HT1080 (cell line): ENCODE measurements at places on chromosomes 16 and 17. TPM values are rescaled to one million over a fixed set of nuclear protein-coding genes. Genes with fewer than 3 reads are reported as not detected.

GRCh38 chr17:60577147-60577915, 22.7 kb upstream of the PPM1D start:
- peak; percentile 51 for DNase-seq

- DNase-seq: no peak
Measured at GRCh38 chr17:52024300-52024870, 134.1 kb downstream of the CA10 start.

DNA sequence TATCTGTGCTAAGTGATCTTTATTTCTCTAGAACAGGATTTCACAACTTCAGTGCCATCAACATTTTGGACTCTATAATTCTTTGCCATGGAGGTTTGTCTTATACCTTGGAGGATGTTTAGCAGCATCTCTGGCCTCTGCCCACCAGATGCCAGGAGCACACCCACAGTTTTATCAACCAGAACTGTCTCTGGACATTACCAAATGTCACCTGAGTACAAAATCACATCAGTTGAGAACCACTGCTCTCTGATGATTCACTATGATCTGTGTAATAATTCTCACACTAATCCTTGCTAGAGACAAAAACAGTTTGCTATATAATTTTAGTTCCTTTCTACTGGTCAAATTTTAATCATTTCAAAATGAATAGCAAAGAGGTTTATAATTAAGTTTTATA, 102.8 kb upstream of the AMZ2 start:
- DNase-seq: no peak

DNA sequence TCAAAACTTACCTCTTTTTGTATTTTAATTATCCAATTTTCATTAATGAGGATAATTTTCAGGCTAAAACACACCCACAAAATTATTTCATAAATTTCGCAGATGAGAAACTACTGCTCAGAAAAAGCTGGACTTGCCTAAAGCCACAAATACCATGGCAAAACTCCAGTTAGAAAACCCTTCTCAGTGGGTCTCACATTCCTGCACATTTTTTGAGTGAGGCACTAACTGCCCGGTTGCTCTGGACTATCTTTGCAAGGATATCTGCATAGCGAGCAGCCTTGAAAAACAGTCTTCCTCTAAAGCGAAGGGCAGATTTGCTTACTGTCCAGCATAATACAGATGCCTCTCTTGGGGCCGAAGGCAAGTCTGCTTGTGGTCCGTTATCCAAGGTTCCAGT, 9.8 kb downstream of the MPHOSPH6 start:
- DNase-seq: no peak

The TAF15 gene
- total RNA-seq: 27.5 and 41.3 TPM in 2 replicates

The ZG16 gene
- total RNA-seq: not detected in 2 replicates

- no peak for DNase-seq
Measured at GRCh38 chr17:80751070-80751945, 206.7 kb downstream of the RPTOR start.

DNA sequence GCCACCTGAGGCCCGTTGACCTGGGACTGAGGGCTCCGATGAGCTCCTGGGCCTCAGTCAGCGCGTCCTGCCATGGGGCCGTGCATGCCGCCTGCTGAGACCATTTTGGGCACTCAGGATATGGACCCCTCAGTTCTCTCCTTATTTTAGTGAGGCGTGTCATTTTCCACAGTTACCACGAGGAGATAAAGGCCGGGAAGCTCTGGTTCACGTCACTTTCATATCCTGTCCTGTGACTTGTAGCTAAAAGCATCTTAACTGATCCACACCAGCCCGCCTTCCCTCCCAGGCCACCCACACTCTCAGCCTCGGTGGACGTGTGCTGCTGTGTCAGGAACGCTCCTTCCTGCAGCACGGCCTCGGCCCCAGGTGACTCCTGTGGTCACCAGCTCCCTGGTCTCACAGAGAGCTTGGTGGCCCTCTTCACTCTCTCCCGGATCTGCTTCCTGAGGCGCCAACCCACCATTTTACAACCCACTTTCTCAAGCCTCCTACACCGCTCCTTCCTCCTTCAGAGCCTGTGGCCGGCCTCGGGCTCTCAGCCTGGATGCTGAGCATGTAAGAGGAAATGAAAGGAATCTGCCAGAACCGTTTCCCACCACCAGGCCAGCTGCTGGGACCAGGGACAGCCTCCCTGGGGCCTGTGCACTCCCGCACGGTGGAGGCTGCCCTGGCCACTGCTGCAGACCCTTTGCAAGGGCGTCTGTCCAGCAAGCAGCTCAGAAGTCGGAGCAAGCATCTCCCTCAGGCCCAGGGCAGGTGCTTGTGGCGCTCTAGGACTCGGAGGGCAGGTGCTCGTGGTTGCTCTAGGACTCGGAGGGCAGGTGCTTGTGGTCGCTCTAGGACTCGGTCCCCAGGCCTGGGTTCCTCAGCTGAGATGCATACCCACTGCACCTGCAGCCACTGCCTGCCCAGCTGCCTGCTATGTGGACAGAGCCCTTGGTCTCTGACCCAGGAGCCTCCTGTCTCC, 23.9 kb upstream of the FASN start:
- no peak for DNase-seq

- no peak for DNase-seq
Measured at GRCh38 chr17:46162866-46163265, 30.4 kb downstream of the KANSL1 start.

- no peak for DNase-seq
Measured at GRCh38 chr16:89890886-89891657, 17.7 kb downstream of the TCF25 start.

The LPCAT2 gene
- 11.5 and 11.9 TPM in 2 replicates for total RNA-seq

- DNase-seq: no peak
Measured at GRCh38 chr17:39597372-39598046, 10.2 kb downstream of the NEUROD2 start.

The KRT24 gene
- not detected in 2 replicates for total RNA-seq

The CACNG1 gene
- 0.06 TPM in 1 of 2 replicates, not detected in the other for total RNA-seq

- no peak for DNase-seq
Measured at GRCh38 chr16:81816351-81816750, 37.3 kb downstream of the PLCG2 start.

GRCh38 chr16:86491640-86492023, 18.7 kb upstream of the FOXF1 start:
- DNase-seq: no peak

DNA sequence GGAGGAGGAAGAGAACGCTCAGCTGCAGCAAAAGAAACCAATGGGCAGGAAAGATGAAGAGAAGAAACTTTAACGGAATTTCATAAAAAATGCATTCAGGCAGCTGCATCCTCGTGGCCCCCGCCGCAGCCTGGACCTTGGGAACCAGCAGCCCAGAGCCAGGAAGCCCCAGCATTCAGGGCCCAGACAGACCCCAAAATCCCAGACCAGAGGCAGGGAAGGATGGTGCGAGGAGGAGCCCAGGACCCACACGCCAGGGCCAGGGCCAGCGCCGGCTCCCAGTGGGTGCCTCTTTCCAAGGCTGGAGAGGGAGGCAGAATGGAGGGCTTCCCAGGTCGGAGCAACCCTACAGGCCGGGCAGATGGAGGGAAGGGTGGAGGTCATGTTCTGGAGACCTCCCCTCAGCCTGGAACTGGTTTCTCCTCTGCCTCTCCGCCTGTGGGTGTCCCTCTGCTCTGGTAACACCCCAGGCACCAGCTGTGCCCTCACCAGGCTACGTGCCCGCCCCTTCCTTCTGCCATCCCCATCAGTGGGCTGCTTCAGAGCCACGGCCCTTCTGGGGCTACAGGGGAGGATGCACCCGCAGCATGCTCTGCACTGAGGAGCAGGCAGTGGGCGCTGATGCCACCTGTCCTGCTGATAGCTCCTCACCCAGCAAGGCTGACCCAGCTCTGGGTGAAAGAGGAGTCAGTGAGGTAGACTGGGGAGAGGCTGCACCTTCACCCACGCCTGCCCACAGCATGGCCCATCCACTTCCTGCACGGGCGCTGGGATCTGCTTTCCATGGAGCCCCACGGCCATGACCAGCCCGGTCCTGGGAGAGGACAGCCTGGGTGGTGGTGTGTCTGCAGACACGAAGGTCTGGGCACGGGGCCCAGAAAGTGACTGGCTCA, 1.2 kb upstream of the MIF4GD start:
- no peak for DNase-seq

GRCh38 chr16:78984324-78984723, 616.2 kb downstream of the MAF start:
- DNase-seq: no peak

GRCh38 chr17:28712032-28712704, 480 bp upstream of the PROCA1 start:
- DNase-seq: no peak

The CCL14 gene
- not detected in 2 replicates for total RNA-seq

DNA sequence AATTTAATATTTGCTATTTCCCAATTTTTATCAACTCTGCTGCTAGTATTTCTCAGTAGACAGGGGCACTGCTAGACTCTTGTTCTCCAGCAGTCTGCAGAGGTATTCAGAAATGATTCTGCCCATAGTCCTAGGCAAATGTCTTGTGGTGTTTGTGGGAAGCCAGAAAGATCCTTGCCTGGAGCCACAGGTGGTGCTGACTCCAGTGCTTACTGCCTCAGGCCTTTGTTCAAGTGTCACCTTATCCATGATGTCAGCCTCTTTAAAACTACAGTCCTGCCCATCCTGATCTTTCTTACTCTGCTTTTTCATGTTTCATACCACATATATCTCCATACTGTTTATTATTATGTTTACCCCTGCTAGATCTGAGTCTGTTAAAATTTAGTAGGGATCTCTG, 26.5 kb downstream of the ZSWIM7 start:
- no peak for DNase-seq

GRCh38 chr16:73122604-73123391, 74.9 kb upstream of the ZFHX3 start:
- peak; percentile 46 for DNase-seq

DNA sequence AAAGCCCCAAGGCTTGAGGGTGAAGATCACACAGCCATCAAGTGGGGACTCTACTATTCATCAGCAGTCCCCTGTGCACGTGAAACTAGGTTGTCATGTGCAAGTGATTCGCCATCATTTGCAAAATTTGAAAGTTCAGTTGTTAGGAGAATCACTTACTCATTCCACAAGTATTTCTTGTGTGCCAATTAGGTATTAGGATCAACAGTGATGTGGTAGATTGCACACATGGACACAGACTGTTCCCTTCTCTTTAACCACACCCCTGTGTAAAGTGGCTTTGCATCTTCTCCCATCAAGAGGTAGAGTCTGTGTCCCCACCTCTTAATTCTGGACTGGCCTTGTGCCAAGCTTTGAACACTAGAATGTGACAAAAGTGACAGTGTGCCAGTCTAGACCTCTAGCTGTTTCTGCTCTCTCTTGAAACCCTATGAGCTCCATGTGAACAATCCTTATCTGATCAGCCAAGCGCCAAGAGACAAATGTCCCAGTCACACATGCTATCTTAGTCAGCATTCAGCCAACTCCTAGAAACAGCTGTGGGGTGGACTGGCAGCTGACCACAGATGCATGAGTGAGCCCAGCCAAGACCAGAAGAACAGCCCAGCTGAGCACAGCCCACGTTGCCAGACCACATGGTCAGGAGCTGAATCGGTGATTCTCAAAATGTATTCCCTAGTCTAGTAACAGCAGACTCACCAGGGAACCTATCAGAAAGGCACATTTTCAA, 31.5 kb upstream of the SHISA9 start:
- peak; percentile 40 for DNase-seq

DNA sequence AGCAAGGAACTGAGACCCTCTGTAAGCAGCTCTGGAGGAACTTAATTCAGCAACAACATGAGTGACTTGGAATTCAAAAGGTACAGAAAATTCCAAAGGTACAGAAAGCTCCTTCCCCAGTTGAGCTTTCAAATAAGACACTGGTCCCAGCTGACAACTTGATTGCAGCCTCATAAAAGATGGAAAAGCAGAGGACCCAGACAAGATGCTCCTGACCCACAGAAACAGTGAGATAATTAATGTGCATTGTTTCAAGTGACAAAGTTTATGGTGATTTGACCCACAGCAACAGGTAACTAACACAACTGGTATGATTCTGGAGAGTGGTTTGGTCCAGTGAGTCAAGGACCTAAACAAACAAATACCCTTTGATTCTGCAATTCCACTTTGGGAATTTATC, 15.2 kb upstream of the TMEM114 start:
- DNase-seq: no peak

GRCh38 chr17:55730380-55730779, 7.7 kb upstream of the TMEM100 start:
- no peak for DNase-seq

The ARL5C gene
- total RNA-seq: not detected in 2 replicates

The TBC1D3K gene
- total RNA-seq: 1.2 TPM in 1 of 2 replicates, not detected in the other

DNA sequence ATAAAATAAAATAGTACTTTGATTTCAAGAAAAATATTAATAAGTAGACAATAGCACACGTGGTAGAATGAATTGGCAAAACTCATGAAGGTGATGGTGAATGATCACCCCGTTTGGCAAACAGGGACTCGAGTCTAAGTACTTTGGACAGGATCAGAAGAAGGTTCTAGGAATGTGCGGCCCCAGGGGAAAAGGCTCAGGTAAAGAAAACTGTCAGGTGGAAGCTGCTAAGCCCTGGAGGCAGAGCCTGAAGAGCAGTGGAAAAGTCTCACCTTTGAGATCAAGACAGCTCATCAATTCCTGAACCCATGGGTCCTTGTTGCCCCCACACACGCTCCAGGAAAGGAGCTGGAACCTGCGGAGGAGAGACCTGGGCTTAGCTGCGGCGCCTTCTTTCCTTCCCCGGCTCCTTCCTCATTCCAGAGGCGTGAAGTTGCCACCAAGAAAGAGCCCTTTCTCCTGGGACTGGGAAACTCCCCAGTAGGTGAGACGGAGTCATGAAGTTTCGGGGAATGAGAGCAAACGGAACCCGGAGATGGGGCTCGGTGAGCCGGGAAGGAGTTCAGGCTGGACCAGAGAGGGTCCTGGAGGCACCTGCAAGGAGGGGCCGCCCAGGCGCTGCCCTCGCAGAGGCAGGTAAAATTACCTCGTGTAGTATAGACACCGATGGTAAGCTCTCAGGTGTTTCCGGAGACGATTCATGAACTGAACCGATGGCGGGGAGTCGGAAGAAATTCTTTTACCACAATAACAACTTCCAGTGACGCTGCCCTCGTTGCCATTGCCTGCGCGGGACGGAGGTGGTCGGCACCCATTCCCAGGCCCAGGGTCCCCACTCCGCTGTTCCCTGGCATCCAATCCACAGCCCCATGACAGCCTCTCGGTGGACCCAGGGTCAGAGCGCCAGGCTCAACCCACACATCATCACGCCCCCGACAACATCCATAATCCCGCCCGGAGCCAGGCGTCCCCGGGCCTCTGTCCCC, 1.2 kb upstream of the ZMYND15 start:
- no peak for DNase-seq

GRCh38 chr17:78231991-78232858, 794 bp downstream of the TMEM235 start:
- DNase-seq: no peak
